ENCODE measurements at places on chromosomes 7 and 10. TPM values are rescaled to one million over a fixed set of nuclear protein-coding genes. Genes with fewer than 3 reads are reported as not detected.

GRCh38 chr7:17608114-17608833, 309.8 kb downstream of the AHR start:
- DNase-seq, result no peak

GRCh38 chr7:35694161-35694783, 663 bp downstream of the HERPUD2 start:
- peak; percentile 34 for DNase-seq

- DNase-seq, result no peak
Observed at GRCh38 chr7:33422825-33423645, 293.7 kb downstream of the BBS9 start.

- DNase-seq, result no peak
Observed at GRCh38 chr10:4051641-4052151, 266.7 kb upstream of the KLF6 start.

- DNase-seq, result no peak
Observed at GRCh38 chr10:69345402-69345801, 67.1 kb downstream of the HK1 start.

GRCh38 chr7:45701701-45702510, 127.7 kb downstream of the ADCY1 start:
- no peak for DNase-seq

DNA sequence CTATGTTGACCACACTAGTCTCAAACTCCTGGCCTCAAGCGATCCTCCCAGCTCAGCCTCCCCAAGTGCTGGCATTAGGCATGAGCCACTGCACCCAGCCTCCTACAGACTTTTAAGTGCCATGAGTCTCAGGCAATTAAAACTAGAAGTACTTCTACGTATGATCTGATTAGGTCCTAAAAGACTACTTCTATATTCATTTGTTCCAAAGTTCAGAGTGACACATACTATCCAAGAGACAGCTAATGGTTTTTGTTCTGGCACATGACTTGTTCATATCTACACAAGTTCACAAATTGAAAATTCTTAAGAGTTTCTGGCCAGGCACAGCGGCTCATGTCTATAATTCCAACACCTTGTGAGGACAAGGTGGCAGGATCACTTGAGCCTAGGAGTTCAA, 11.7 kb downstream of the ARHGAP19 start:
- no peak for DNase-seq

- no peak for DNase-seq
Observed at GRCh38 chr7:105269397-105269796, 119.3 kb downstream of the SRPK2 start.

GRCh38 chr7:48114115-48114514, 25.1 kb downstream of the UPP1 start:
- DNase-seq, result no peak

DNA sequence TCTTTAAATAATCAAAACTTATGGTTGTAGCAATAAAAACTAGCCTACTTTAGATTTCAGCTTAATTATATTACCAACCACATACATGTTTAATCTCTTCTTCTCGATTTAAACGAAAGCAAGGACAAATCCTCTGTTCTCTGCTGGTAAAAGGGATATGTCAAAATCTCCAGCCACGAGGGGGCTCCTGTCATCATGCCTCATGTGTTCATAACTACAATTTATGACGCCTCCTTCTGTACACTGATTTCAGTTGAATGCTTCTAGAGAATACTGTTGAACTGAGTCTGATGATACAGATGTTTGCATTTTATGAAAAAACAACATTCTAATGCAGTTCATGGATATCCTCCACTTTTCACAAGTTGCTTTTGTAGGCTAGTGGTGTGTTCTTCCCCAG, 220.0 kb upstream of the DPP6 start:
- no peak for DNase-seq

DNA sequence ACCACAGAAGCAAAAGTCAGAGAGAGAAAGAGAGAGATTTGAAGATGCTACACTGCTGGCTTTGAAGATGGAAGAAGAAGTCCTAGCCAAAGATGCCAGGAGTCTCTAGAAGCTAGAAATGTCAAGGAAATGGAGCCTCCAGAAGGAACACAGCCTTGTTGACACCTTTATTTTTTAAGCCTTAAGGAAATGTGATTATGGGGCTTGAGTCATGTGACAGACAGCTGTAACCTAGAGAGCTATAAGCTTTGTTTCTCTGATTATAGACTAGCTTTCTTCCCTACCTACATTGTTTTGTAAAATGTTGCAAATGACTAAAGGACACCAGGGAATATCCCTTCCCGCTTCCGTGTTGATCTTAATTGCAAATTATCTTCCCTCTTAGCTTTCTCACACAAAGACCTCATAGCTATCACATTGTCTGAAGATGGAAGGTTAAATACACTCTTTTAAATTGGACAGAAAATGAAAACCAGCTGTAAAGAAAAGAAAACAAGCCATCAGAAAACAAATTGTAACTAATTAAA, 199.9 kb downstream of the ARHGAP12 start:
- DNase-seq, result no peak

- DNase-seq, result no peak
Observed at GRCh38 chr10:130430291-130430690, 294.1 kb downstream of the GLRX3 start.

GRCh38 chr10:97333601-97334369, 744 bp downstream of the FRAT2 start:
- DNase-seq, result peak; percentile 53

DNA sequence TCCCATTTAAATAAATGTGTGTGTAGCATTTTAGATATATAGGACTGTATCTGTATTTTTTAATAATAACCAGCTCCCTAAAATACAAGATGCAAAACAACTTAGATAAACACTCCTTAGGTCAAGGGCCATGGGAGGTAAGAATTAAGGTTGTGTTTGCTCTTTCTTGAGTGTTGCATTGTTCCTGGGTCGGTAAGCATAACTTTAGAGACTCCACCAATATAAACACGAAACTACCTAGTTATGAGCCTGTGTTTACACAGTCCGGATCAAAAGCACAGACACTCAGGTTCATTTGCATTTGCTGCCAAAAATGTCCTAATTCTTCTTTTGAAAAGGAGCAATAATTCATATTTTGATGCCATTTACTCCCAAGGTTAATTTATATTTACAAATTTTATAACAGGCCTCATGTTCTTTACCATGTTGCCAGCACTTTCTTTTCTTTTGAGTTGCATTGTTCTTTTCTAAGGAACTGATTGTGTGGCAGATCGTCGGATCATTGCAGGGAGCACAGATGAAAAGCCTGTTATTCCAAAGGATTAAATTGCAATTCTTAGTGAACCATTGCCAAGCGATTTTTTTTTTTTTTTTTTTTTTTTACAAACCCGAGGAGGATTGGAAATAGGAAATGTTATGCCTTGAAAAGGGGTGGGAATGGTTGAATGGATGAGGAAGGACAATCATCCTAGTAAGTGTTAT, 45.8 kb upstream of the GLCCI1 start:
- no peak for DNase-seq

DNA sequence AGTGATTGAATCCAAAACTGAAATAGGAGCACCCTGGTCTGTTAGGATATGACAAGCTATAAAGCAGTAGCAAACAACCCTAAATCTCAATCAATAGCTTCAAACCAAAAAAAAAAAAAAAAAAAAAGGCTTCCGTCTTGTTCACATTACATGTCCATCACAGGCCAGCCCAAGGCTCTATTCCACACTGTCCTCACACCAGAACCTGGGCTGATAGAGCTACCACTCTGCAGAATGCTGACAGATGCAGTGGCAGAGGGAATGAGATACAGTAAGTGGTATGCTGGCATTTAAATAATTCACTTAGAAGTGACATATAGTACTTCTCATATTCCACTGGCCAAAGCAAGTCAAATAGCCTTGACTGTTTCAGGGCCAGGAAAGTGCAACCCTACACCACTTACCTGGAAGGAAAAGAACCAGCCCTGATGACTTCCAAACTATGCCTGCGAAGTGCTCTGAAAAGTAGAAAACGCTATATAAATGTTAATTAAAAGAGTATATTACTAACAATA, 5.8 kb downstream of the CDCA7L start:
- no peak for DNase-seq

The MYOF gene
- 0.39 TPM for total RNA-seq

The FGL2 gene
- 1.6 TPM for total RNA-seq

The MEOX2 gene
- not detected for total RNA-seq

The WASHC2C gene
- total RNA-seq, result 39.4 TPM

The ZDHHC6 gene
- 49.0 TPM for total RNA-seq

The FZD8 gene
- total RNA-seq, result 0.24 TPM
